ENCODE measurements at places on chromosomes 3 and 15. TPM values are rescaled to one million over a fixed set of nuclear protein-coding genes. Genes with fewer than 3 reads are reported as not detected.

GRCh38 chr3:9183011-9183410 is 66.4 kb downstream of the SRGAP3 start:
- no peak for DNase-seq

Gene AGBL1
- total RNA-seq, result not detected

DNA sequence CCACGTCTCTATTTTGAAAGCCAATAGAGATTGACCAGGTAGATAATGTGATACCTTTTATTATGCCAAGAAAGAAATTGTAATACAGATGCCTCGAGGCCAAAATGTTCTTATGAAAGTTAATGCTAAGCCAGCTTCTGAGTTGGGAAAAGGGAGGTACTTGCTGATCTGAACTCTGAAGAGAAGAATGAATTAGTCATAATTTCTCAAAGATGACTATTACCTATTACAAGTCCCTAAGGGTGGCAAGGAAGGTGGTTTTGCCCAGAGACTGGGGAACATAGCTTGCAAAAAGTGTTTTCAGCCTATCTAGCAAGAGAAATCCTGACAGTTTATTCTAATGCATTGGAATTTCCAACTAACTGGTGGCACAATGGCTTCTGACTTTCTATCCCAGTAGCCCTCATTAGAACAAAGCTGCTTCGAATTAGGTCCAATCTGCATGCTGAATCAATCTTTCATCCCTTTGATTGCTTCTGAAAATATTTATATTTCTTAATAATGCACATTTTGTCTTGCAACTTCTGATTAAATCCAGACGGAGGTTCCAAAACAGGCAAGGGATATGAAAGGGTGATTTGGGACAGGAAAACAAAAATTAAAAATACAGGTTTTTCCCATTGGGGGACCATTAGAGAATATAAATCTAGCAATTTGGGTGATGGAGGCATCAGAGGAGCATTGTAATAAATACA is 17.7 kb upstream of the NR2F2 start:
- no peak for DNase-seq

Gene IGSF10
- total RNA-seq, result not detected

Gene CPLX3
- not detected for total RNA-seq

Gene APOD
- 2.4 TPM for total RNA-seq

- DNase-seq, result no peak
Measured at GRCh38 chr3:172134352-172134751, 95.0 kb downstream of the FNDC3B start.

- DNase-seq, result peak; percentile 41
Measured at GRCh38 chr3:133464573-133464972, 64.7 kb downstream of the BFSP2 start.

DNA sequence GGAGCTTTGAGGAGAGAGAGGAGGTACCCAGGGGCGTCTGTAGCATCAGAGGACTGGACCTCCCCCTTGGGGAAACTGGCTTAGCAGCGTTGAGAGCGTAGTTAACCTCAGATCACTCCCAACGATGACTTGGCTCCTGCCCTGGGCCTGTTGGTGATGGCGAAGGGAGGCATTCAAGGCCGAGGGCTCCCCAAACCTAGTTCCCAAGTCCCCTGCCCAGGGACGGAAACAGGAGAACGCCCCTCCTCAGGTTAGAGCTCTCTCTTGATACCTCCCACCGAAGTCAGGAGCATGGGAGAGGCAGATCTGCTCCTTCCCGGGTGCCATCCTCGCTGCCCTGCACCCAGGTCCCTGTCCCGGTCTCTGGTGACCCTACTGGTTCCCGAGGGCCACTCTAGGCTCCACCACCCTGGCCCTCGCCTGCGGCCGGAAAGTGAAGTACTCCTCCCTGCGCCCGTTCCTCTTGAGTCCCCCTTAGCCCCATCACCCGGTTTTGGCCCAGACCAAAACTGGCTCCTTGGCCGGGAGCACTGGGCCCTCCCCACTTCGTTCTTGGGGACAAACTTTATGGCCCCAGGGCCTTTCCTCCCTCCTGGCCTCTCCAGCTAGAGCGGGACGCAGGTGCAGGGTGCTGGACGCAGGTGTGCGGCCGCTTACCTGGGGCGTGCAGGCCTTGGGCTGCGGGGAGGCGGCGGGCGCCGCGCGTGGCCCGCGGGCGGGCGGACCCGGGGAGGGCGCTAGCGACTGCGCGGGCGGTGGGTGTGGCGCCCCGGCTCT is 2.6 kb upstream of the SKOR1 start:
- DNase-seq, result no peak

DNA sequence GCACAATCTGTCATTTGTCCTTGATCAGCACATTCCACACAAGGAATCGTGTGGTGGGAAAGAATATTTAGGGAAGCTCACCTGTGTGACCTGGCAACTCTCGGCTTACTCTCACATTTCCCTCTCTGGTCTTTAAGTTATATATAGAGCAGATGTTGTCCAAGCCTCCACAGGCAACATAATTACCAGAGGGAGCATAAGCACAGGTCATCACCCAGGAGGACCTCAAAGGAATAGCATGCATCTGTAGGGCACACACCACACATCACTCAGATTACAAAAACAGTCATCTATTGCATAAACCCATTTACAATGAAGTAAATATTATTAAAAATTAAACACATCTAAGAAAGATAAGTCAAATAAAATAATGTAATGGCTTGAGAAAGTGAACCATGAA is 36.5 kb downstream of the GNB4 start:
- no peak for DNase-seq

Gene ESYT3
- total RNA-seq, result not detected

Gene RTP1
- not detected for total RNA-seq

- DNase-seq, result peak; percentile 82
Measured at GRCh38 chr15:65028921-65029735, at the start of gene MTFMT. Gene MTFMT (minus strand): TSS chr15:65029639. CDS start chr15:65029613, 26 bp downstream.

Gene DYNC1LI1
- 34.3 TPM for total RNA-seq

GRCh38 chr3:159882790-159883779 is 105.5 kb upstream of the IL12A start:
- no peak for DNase-seq

GRCh38 chr3:50186096-50186495 is 5.3 kb upstream of the GNAT1 start:
- no peak for DNase-seq

Gene PLIN1
- not detected for total RNA-seq

- DNase-seq, result no peak
Measured at GRCh38 chr3:18288243-18288642, 136.9 kb downstream of the SATB1 start.

DNA sequence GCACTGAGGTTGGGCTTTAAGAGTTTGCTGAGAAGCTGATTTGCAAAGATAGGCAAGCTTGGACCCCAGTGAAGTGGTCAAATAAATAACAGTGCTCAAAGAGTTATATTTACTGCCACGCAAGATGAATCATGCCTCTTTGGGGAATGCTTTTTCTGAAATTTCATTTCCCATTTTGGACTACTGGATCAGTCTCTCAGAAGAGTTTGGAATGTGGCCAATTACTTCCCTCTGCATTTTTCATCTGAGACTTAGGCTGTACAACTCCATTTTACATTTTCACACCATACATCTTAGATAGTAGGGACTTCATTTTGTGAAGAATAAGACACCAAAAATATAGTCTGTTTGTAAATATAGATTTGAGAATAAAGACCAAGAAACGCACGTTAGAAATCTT is 419.7 kb downstream of the FGF12 start:
- no peak for DNase-seq

Gene GOLGA8Q
- 0.22 TPM for total RNA-seq

Gene TEX55
- total RNA-seq, result not detected

Gene C15orf62
- 0.22 TPM for total RNA-seq

- no peak for DNase-seq
Measured at GRCh38 chr15:53843869-53844569, 84.6 kb upstream of the WDR72 start.

Gene SNTN
- total RNA-seq, result not detected

- no peak for DNase-seq
Measured at GRCh38 chr3:65960087-65960486, 78.6 kb downstream of the MAGI1 start.

DNA sequence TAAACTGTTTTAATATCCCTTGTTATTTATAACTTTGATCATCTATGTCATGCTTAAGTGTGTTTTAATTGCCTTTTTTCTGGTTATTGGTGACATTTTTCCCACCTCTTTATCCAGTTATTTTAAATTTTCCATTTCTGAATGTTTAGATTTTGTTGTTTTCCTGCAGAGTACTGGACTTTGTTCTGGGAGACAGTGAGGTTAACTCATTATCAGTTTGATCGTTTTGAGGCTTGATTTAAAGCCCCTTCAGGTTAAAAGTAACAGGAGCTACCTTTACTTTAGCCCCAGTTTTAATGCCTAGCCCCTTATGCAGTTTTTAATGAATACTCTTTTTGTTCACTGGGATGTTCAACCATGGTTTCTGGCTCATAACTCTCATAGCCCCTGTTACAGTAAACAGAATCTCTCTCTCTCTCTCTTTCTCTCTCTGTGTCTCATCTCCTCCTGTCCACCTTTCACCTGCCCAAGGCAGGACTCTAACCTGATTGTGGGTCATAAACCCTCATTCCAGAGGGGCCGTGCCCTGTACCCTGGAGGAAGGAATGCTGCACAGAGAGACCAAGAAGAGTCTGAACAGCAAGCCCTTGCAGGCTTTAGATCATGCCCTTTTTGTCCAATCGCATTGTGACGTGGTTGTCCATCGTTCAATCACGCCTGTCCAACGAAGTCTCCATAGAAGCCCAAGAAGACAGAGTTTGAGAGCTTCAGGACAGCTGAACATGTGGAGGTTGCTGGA is 91.8 kb upstream of the WDR72 start:
- DNase-seq, result no peak

GRCh38 chr3:192833177-192833890 is 84.3 kb downstream of the MB21D2 start:
- DNase-seq, result peak; percentile 69

Gene CDCP1
- total RNA-seq, result under 0.01 TPM

DNA sequence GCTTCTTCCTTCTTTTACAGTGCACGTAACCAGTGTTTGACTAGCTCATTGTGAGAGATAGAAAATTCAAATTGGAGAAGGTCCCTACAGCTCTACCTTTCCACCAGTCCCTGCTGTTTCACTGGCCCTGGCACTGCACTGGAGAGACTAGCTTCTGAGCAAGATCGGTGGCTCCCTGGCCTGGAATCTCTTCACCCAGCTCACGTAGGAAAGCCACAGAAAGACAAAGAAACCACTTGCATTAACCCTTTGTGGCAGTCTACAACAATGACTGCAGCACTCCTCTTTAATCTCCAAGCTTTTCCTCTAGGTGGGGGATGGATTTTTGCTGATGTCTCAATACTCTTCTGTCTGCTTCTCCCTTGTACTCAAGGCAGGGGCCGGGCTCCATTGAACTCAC is 155.9 kb downstream of the PEX5L start:
- DNase-seq, result no peak

DNA sequence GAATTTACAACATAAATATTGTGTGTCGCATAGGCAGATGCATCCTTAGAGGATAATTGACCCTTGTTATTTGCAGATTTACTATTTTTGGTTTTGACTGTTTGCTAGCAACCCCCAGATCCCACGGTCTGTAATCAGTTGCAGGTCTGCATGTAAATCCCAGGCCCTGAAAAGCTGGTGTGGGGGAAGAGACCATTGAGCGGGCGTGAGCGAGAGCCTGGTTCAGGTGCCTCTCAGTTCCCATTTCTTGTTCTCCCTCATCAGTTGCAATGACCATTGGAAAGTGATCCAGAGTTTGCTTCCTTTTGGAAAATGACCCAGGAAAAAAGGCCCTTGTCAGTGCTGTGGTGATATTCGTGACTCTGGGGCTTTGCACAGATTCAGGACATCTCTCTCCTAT is 238.9 kb downstream of the UACA start:
- no peak for DNase-seq

- DNase-seq, result no peak
Measured at GRCh38 chr15:48646331-48646730, 822 bp upstream of the FBN1 start.
